ENCODE measurements at places on chromosomes 5 and 9.

GRCh38 chr5:82374637-82375036 lies 96.5 kb upstream of the RPS23 start:
- no peak for DNase-seq

- no peak for DNase-seq
These were observed 1.2 kb upstream of the PHYHD1 start for GRCh38 chr9:128919402-128920089.

GRCh38 chr9:29838491-29839020 lies 2265.3 kb upstream of the C9orf72 start:
- DNase-seq = no peak

DNA sequence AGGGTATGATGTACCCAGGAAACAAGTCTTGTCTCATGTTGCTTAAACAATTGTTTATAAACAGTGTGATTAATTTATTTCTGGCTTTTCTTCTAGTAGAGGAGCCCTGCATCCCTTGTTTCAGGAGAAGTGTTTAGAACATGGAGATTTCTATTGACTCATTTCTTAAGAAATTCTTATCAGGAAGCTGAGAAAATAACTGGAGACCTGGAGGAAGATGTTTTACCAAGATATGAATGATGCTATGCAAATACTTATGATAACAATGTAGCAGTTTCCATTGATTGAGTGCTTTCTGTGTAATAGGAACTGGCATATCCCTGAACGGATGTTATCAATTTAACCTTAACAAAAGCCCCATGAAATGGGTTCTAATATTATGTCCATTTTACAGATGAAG lies 108.6 kb downstream of the FBXO38 start:
- DNase-seq = no peak

DNA sequence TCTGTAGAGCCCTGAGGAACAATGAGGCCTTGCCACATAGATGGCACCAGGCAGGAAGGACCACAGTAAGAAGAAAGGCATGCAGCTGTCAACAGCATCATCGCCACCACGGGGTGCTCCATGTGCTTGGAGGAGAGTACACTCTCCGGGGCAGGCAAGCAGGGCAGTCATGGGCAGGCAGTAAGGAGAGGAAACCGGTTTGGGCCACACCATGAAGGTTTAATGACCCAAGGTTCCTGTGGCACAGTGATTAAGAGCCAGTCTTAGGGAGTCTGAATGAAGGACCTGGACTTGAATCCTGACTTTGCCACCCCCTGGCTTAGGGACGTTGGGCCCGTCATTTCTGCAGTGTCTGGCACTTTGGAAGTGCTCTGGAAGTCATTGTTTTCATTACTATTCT lies 80.6 kb upstream of the ZBTB43 start:
- DNase-seq = no peak

DNA sequence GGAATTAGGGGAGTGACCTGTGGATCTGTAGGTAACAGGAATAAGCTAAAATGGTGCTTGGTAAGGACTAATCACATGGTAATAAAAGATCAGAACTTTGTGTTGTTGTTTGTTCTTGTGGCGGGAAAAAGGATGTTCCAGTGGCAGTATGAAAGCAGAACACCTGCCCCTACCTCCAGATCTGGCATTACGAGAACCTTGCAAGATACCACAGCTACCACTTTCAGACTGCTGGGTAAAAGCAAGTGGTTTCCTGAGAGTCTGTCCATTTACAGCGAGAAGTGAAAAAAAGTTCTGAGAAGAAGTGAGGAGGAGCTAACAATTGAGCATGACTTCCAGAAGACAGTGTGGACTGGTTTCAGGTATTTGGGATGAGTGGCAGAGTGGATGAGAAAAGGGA lies 252.5 kb downstream of the TLE4 start:
- no peak for DNase-seq

DNA sequence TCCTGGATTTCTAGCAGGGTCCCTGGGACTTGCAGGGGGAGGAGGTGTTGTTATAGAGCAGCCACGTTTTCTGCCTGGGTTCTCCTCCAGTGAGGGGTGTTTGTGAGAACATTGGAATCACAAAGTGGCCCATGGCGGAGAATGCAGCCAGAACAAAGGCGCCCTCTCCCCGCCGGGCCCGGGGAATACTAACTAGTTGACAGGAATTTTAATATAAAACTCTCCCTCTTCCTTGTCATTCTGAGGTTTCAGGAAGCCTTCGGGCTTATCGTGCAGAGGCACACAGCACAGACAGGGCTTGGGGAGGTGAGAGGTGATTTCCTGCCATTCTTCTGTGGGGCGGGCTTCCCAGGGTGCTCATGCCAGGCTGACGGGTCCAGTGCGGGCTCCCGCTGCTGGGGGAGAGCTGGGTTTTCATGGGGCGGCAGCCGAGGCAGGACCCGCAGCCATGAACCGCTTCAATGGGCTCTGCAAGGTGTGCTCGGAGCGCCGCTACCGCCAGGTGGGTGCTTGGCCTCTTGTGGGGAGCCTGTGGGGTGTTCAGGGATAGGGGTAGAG lies 37.7 kb downstream of the RGS3 start:
- no peak for DNase-seq

- DNase-seq = no peak
These were observed 35.9 kb downstream of the ARPC5L start for GRCh38 chr9:124897570-124898460.

DNA sequence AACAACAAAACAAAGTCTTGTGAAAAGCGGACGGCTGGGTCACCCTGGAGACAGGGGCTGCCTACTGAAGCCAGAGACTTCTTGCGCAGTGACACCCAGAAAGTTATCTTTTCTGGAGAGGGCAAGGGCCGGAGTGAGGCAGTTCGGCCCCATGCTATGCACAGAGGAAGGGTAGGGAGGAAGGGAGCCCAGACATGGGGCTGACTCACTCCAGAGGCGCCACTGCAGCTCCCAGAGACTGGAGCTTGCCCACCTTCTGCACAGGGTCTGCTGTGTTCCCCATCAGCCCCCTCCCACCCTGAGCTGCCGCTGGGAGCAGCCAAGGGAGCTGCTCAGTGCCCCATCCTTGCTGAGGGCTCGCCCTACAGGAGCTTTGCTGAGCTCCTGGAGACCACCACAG lies 13.3 kb downstream of the SLC6A3 start:
- no peak for DNase-seq

GRCh38 chr5:10289353-10289752 lies 18.3 kb downstream of the CMBL start:
- no peak for DNase-seq

- no peak for DNase-seq
These were observed 53.7 kb downstream of the HMCN2 start for GRCh38 chr9:130319300-130319699.

DNA sequence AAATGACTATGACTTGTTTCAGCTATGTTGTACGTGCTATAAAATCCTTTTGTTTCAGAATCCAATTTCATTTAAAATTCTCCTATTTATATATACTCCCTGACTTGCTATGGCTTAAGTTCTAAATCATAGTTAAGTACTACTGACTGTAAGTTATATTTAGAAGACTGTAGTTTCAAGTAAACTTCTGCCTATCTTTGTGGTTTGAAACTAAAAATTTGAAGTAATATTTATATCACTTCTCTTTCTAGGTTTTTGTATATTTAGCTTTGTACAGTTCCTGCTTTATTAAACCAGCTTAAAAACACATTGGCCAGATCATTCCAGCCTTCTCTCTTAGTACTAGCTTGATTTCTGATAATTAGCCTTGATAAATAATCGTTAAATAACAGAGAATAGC lies 196.3 kb downstream of the MLLT3 start:
- no peak for DNase-seq

GRCh38 chr5:1551426-1552301 lies 27.9 kb upstream of the LPCAT1 start:
- no peak for DNase-seq

- DNase-seq = no peak
These were observed 297.9 kb downstream of the KCTD16 start for GRCh38 chr5:144468571-144468970.

DNA sequence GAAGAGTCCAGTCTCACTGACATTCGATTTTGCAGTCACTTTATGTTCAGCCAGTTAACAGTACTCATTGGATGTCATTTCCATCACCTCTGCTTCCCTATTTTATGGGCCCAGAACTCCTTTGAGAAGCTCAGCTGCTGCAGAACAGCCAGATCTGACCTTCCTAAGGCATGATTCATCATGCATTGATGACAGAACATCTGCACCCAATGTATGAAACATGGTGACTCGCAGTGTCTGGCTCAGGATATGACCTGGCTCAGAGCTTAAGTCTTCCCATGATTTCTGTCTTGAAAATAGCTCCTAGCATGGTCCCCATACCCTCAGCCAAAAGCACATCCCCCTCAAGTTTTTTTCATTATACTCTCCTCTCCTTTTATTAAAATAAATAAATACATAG lies 92.6 kb upstream of the TRIM32 start:
- DNase-seq = no peak

DNA sequence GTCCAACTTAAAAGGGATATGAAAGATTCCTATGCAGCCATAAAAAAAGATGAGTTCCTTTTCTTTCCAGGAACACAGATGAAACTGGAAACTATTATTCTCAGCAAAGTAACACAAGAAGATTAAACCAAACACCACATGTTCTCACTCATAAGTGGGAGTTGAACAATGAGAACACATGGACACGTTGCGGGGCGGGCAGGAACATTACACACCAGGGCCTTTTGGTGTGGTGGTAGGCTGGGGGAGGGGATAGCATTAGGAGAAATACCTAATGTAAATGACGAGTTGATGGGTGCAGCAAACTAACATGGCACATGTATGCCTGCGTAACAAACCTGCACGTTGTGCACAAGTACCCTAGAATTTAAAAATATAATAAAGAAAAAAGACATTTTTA lies 516.1 kb downstream of the LRRC70 start:
- no peak for DNase-seq

DNA sequence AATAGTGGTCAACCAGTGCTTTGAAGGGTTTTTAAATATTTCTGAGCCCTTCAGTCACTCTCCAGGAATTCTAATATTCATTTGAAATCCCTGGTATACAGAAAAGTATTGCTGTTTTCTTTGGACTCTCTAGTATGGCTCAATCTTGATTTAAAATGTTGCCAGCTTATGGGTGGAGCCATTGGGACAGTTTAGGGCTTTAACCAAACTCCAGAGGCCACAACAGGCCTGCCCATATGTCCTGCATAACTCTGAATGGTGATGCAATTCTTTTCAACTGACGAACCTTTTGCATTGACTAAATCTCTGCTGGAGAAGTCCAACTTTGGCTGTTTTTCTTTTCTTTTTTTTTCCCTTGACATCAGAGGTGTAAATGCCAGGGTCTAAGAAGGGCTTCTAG lies 10.3 kb upstream of the ANKHD1 start:
- DNase-seq = no peak

GRCh38 chr5:132475987-132476875 lies 14.3 kb downstream of the IRF1 start:
- DNase-seq = no peak

DNA sequence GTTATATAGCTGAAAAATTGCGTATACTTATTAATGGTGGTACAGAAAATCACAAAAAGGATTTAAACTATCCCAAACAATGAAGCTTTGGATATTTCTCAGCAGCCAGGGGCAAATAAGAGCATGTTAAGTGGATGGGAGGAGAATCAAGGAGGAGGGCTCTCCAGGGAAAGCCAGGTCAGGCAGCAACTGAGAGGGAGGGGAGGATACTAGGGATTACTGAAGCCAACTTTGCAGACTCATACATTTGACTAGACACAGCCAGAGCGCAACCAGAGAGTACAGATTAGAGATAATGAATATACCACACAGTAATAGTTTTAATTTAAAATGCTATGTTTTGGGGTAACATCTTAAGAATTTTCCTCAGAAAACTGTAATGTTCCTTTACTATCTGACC lies 360.2 kb downstream of the HCN1 start:
- no peak for DNase-seq

- DNase-seq = no peak
These were observed 6.1 kb upstream of the C9orf152 start for GRCh38 chr9:110214090-110214489.

DNA sequence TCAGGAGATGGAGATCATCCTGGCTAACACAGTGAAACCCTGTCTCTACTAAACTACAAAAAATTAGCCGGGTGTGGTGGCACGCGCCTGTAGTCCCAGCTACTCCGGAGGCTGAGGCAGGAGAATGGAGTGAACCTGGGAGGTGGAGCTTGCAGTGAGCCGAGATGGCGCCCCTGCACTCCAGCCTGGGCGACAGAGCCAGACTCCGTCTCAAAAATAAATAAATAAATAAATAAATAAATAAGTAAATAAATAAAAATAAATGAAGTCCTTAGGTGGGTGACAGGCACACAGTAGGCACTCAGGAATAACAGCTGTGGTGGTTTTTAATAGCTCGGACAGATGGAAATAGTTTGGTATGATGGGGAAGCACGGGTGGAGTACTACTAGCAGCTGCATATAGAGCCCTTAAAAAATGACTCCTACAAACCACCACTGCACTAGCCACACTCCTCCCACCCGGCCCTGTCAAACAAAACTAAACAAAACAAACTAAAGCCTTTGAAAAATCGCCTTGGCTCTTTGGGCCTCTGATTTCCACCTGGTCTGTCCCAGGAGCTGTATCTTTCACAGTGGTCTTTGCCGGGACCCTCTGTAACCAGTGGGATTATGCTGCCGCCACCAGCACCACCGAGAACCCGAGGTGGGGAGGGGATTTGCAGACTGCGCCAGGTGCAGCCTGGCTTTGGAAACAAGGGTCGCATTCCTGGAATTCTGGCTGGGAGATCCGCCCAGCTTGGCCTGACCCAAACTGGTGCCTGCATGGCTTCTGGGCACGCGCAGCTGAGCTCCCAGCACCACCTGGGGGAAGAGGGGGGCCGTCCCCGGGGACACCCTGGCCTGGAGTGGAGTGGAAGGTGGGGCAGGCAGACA lies 5.1 kb upstream of the WDR5 start:
- DNase-seq = no peak

DNA sequence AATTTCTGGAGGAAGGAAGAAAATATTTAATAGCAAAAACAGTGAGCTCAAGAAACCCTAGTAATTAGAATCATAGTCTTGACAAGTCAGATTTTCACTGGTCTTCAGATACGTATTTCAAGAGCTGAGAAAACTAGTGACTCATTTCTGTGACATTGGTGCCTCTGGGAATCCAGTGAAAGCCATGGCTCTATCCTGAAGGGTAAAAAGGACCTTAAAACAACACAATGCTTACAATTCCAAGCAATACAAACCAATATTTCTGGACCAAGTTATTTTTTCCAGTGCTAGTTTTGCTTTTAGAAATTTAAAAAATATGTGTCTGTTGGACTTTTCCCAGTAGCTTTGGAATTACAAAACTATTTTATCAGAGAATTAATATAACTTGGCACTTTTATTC lies 140.3 kb downstream of the LPAR1 start:
- DNase-seq = no peak

DNA sequence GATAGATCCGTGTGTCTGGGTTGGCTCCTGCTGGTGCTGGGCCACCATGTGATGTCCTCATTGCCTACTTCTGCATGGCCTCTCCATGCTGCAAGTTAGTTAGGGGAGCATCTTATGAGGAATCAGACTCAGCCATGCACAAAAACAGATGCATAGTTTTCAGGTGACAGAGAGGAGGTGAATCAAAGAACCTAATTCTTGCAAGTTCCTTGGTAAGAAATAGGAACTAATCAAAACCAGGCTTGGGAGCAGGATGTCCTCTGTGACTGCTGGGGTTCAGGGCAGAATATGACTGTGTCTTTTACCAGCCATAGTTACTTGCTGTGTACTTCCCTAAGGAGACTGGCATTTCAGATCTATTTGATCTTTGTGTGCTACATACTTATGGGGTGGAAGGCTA lies 61.6 kb downstream of the C9orf152 start:
- DNase-seq = no peak

- DNase-seq = no peak
These were observed 1.5 kb downstream of the UAP1L1 start for GRCh38 chr9:137078701-137079400.

GRCh38 chr5:170306381-170306831 lies 8.8 kb upstream of the LCP2 start:
- DNase-seq = no peak

GRCh38 chr5:39264528-39264927 lies 45.2 kb upstream of the FYB1 start:
- DNase-seq = no peak

All from right renal cortex interstitium (tissue), 3 donors.